ENCODE measurements at places on chromosomes 13 and 19.

DNA sequence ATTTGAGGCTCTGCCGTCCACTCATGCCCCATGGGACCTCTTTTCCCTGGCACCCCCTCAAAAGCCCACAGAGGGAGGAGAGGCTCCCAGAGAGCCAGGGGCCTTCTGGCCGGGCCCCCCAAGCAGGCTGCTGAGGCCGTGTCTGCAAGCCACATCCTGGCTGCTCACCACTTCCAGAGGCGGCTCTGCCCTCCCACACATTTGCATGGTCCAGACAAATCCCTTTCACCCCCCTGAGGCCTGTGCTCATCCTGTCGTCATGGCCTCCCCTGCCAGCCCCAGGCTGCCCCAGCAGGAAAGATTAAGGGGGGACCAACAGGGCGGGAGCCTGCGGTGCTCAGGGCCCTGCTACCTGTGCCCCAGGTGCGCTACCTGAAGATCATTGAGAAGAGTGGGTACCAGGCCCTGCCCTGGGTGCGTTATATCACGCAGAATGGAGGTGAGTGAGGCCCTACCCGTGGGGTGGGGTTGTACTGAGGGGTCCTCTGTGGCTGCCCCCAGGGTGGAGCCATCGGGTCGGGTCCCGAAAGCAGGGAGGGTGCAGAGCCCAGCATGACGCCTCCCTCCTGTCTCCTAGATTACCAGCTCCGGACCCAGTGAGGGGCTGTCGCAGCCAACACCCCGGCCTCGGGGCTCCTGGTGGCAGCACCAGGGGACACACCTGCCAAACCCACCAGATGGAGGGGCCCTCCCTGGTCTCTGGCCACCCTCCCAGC lies 36.3 kb downstream of the AP1M1 start:
- DNase-seq, result no peak

GRCh38 chr13:39586958-39587605 lies 15.9 kb downstream of the LHFPL6 start:
- DNase-seq, result no peak

DNA sequence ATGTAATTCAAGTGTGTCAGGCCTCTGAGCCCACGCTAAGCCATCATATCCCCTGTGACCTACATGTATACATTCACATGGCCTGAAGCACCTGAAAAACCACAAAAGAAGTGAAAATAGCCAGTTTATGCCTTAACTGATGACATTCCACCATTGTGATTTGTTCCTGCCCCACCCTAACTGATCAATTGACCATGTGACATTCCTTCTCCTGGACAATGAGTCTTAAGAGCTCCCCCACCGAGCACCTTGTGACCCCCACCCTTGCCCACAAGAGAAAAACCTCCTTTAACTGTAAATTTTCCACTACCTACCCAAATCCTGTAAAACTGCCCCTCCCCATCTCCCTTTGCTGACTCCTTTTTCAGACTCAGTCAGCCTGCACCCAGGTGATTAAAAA lies 52.1 kb upstream of the ARHGEF7 start:
- DNase-seq, result no peak

DNA sequence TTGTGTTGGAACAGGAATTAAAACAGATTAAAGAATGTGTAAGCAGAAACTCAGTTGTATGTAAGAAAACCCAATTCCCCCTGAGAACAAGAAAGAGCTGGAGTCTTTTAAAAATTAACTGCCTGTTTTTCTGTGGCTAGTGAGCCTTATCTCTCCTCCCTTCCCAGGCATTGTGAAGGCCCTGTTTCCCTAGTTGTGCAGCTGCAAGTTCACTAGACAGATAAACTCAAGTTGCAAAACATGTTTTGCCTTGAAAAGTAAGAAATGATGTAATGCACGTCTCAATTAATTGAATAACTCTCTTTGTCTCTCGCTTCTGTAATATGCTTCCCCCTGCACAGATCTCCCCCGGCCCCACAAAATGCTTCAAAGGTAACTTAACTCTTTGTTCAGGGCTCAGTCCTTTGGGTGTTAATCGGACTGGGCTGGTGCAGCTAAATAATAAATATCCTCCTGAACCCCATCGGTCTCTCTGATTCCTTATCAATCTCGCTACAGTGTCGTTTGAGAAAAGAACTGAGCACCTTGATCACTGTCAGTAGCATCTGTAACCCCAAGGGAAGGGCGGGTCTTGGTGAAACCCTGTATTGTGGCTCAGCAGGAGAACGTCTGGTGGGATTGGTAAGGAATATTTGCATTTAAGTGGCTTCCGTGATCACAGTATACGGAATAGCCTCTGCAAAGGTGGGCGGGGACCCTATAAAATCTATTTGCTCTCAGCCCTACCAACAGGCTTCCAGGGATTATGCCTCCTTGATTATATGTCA lies 1.6 kb upstream of the ZNF556 start:
- no peak for DNase-seq

DNA sequence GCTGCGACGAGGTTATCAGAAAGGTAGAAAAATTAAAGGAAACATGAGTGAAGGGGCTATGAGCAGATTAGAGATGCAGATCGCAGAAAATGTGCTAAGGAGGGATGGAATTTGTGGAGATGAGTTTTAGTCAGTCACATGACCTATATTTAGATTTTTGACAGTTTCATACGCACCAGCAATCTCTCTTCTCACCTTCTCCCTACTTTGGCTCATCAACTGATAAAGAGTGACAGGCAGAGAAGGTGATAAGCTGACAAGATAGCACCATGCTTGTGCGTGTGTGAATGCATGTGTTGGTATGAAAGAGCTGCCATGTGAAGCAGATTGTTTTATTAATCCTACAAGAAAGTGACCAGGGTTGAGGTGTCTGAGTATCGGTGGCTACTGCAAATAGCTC lies 252.6 kb downstream of the RAP2A start:
- DNase-seq, result no peak

DNA sequence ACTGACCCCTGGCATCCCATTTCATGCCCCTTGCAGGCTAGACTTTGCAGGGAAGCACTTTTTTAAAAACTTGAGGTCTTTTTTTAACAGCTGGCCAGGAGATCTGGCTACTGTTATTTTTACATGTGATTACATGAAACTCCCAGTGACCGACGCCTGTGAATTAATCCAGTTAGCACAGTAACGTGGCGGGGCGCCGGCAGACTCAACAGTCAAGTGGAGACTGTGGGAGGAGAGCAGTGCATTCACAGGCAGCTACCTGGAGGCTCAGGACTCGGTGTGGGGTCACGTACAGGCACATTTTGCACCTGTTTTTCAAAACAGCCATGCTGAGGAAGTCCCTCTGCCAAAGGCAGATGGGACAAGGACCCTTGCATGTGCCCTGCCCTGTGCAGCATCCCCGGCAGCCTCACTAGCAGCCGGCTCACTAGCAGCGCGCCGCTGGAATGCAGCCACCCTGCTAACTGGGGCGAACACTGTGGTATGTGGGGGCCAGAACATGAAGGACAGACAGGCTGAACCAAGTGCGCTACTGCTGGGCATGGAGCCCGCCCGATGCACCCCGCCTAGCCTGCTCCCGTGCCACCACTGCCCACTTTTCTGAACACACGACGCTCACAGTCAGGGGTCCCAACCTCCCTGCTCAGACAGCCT lies 18.7 kb downstream of the CAPS start:
- no peak for DNase-seq

DNA sequence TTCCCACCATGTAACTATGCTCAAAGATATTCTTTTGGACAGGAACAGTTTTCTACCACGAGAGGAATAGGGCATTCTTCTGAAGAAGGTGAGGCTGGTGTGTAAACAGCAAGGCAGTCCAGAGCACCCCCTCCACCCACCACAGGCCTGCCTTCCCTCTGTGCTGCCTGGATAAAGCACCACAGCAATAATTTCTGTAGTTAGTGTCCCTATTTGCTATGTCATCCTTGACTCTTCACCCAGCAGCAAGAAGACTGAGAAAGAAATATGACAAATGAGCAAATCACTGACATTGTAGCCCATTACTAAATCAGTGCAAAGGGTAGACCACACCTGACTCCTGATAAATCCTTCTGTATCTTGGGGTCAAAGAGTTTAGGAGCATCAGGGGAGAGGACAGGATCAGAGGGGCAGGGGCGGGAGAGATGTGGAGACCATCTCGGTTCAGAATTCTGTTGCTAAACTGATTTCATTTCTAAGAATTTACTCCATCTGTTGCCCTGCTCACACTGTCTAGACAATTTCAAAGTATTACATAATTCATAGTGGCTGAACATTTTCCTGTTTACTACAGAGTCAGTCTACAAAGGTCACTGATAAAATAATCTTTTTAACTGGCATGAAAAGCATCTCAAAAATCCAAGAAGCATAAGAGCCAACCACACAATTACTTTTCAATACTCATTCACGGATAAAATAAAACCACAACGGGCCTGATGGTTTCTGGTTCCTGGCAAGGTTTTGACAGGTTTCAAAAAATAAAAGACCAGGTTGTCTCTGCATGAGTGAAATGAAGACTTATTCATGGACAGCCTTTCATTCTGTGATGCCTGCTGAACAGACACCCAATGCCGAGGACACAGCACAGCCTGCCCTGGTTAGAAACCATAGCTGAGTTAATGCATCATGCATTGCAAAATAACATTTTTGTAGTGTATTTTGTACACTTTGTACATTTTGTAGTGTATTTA lies 88.4 kb upstream of the IRS2 start:
- no peak for DNase-seq

DNA sequence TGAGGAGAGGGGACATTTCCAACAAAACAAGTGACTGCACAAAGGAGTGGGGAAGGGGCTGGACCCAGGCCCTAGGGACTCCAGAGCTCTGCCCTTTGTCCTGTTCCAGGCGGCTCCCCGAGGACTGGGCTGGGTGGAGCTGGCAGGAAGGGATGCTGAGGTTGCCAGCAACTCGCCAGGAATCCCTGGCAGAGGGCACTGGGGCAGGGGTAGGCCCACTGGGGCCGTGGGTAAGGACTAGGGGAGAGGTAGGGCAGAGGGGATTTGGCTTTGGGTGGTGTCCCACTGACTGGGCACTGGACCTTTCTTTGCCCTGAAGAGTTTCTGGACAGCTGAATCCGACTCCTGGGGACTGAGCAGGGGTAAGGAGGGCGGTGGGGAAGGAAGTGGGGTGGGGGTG lies 7.9 kb downstream of the LIPE start:
- no peak for DNase-seq

- no peak for DNase-seq
Measured at GRCh38 chr13:113406321-113407102, 42.6 kb upstream of the GRTP1 start.

DNA sequence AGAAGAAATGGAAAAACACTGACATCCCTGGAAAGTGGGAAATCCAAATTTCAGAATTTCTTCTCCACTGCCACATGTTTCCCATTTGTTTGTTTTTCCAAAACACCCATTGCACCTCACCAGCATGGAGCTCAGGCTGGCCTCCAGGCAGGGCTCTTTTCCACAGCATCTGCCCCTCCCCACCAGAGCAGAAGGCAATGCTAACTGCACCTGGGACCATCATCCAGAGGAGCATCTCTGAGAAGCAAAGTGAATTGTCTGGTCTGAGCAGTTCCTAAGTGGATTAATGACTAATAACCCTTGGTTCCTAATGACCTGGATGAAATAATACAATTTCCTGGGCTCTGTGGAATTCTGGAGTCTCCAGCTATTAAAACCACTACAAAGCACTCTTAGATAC lies 8.8 kb upstream of the CYSLTR2 start:
- no peak for DNase-seq

DNA sequence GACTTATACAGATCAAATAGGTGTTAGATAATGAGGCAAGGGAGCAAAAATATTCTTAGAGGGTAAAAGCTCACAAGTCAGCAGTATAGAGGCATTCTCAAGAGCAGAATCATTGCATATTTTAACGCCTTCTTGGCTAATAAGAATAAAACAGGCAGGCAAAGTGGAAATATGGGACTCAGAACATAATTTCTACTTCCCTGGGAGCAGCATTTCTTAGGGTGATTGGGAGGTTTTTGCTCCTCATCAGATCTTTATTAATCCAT lies 39.6 kb downstream of the LHFPL6 start:
- DNase-seq, result no peak

GRCh38 chr19:46828484-46828883 lies 22.2 kb downstream of the AP2S1 start:
- DNase-seq, result peak; percentile 74

GRCh38 chr13:114066956-114067355 lies 65.5 kb downstream of the RASA3 start:
- DNase-seq, result no peak

GRCh38 chr13:53105477-53105876 lies 76.9 kb downstream of the OLFM4 start:
- DNase-seq, result no peak

GRCh38 chr13:87953381-87953780 lies 282.2 kb downstream of the SLITRK5 start:
- no peak for DNase-seq

DNA sequence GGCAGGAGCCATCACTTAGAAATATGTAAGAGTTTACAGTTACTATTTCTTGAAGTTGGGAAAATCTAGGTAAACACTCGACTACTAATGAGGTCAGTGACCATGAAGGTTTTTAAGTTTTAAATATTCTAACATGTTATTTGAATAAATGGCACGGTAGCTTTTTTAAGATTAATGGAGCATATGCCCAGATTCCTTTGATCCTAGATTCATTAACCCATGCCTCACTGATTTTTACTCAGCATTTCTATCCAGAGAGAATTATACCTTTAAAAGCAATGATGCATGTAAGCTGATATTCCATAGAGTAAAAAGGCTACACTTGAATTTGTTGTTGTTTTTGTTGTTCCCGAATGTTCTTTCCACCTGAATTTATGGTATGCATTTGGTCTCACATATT lies 541.4 kb downstream of the DACH1 start:
- DNase-seq, result no peak

DNA sequence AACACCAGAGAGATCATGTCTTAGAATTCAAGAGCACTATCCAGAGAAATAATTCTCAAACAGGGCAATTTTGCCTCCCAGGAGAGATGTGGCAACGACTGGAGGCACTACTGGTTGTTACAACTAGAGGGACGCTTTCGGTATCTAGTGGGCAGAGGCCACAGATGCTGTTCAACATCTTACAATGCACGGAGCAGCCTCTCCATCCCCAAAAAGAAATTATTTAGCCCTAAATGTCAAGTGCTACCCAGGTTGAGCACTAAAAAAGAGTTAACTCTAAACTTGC lies 78.6 kb downstream of the ABCC4 start:
- DNase-seq, result no peak
